ENCODE measurements at places on chromosomes 11 and 22.

DNA sequence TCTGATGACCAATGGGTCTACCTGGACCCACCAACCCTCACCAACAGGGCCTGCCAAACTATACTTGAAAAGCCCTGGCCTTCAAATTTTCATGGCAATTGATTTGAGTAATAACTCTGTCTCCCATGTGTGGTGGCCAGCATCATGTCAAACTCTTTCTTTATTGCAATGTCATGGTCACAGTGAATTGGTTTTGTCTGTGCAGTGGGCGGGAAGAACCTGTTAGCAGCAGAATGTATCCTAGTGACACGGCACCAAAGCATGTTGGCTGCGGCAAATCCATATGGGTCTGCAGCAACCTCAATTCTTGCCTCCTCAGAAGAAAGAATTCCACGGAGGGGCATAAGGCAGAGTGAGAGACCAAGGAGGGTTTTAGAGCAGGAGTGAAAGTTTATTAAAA, 19.6 kb upstream of the TMEM123 start:
- no peak for DNase-seq

- no peak for DNase-seq
Measured at GRCh38 chr11:127804747-127805400, 782.5 kb downstream of the ETS1 start.

DNA sequence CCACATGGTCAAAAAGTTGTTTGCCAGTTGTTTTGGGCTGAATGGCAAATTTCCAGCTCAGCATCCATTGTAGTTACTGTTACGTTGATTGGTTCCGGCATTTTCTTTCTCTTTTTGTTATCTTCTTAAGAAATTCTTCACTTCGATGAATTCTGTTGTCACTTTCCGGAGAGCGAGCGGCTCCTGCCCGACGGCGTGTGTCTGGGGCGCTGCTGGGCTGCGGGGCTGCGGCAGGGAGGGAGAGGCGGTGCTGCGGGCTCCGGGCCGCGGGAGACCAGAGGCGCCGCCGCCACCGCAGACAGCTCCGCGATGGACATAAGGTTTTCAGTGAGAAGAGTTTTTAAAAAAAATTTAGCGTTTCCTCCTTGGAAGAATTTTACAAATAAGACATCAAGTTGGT, 117.4 kb downstream of the RRM1 start:
- no peak for DNase-seq

DNA sequence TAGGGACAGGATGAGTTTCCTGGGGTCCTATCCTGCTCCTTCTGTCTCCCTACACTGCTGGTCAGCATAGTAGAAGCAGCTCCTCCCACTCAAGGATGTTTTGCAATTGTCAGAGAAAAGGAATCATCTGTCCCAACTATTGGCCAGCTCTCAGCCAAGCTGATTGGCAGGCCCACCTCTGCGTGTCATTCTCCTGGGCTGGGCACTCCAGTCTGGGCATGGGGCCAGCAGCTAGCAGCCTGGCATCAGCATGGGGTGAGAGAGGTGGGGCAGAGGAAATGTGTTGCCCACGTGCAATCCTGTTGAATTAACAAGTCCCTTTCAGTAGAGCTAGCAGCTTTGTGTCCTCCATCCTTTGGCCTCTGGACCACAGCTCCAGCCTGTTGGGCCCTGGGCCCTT, 14.1 kb downstream of the ANKK1 start:
- no peak for DNase-seq

DNA sequence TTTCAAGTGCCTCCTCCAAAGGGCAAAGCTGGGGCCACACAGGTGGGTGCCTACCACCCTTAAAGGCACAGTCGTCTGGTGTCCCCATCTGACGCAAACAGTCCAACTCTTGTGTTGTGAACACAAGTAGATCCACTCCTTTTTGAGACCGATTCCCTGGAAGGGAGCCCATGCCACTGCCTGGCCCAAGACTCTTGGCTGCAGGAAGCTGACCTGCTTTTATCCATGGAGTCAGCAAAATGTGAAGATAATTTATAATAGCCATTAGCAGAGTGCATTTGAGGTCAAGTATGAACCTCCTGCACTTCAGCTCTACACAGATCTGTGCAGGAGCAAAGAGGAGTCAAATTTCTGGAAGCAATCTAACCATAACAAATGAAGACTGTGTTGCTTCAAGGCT, 68.5 kb downstream of the ADM start:
- no peak for DNase-seq

Data from forelimb muscle (tissue), 1 donor.